ENCODE measurements at places on chromosomes 16 and 17. TPM values are rescaled to one million over a fixed set of nuclear protein-coding genes. Genes with fewer than 3 reads are reported as not detected.

GRCh38 chr17:74995847-74996246 is 8.4 kb downstream of the CDR2L start:
- peak; percentile 46 for DNase-seq

- DNase-seq: no peak
Measured at GRCh38 chr17:47188271-47188875, 722 bp downstream of the CDC27 start.

- no peak for DNase-seq
Measured at GRCh38 chr16:75908331-75909117, 182.2 kb upstream of the CPHXL start.

DNA sequence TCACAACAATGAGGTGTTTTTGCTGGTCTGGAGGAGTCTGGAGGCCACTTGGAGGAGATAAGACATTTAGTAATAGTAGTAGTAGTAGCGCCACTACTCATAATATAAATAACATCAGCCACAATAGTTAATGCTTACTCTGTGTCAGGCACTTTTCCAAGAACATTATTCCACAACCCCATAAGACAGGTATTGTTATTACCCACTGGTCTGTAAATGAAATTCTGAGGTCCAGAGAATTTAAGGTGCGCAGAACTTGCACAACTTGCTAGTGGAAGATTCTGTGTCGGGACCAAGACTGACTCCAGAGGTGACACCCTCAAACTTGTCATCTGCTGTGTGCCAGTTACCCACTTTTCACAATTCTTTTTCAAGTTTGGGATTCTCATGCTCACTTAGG is 106.5 kb downstream of the MRM1 start:
- DNase-seq: no peak

DNA sequence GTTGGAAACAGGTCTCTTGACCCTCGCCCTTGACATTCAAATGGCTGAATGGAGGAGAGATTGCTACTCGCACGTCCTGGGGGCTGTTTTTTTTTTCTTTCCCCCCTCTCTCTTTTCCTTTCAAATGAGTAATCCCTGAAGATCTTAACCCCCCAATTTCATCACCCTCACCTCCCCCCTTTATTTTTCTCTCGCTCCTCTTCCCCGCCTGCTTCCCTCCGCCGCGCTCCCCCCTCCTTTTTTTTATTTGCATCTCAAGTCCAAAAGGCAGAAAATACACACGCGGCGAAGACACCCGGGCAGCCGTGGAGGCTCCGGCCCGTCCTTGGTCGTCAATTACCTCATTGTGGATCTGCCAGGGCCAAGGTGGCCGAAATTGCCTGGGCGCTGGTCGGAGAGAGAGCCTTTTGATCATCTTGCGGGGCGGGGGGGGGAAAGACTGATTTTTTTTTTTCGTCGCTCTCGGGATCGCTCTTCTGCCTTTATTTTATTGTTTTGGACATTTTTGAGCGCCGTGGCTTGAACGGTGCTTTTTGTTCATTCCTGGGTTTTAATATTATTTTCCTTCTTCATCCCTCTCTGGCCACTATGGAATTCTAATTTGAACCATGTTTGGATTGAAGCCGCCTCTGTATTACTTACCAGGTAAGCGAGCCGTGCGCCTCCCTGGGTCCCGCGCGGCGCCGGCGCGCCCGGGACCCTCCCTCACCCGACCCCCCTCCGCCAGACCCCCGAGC is 57.2 kb upstream of the GSE1 start:
- peak; percentile 66 for DNase-seq

GRCh38 chr17:82320140-82320840 is 2.9 kb upstream of the CD7 start:
- no peak for DNase-seq

DNA sequence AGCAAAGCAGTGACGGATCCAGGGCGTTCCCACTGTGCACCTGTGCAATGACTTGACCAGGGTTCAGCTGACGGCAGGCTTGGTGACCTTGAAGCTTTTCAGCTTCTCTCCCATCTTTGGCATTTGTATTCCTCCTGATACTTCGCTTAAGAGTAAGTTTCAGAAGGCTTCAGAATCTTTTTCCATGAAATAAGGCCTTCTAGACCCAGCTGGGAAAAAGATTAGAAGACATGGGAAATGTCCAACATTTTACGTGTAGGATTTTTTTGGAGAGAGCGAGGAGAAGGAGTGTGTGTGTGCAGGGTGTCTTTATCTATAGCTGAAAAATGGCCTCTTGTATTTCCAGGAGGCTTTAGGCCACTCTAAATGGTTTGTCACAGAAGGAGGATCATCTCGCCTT is 104.1 kb downstream of the BANP start:
- DNase-seq: no peak

The PPY gene
- total RNA-seq: not detected

The KRTAP9-4 gene
- total RNA-seq: not detected

The KRT26 gene
- total RNA-seq: not detected

The GIT1 gene
- 29.7 TPM for total RNA-seq

All from uterus (tissue), 4 donors.